Stimulated activated CD8-positive, alpha-beta memory T cell treated with anti-CD3 and anti-CD28 coated beads, Interleukin-7, amount 100 ng/mL, for 1 hour (primary cell): ENCODE measurements at places on chromosomes 4 and X.

- no peak for DNase-seq
Measured at GRCh38 chr4:10722957-10723356, 38.4 kb upstream of the CLNK start.

DNA sequence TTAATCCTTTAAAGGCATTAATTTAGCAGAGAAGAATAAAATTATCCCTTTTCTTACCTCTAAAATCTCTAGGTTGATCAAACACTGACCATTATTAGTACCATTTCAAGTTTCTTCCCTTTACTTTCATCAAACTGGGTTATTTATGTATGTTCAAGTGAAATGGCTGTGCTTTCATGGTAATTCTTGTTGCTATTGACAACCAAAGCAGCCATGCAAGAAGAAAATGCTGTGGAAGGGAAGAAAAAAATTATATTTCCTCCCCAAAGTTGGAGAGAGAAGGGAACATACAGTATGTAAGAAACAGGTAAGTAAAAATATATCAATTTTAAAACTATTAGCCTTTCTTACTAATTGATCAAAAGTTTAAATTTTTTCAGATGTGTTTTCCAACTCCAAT, 16.2 kb downstream of the NPNT start:
- no peak for DNase-seq

GRCh38 chrX:23637187-23637586, 30.1 kb upstream of the PRDX4 start:
- DNase-seq = no peak

DNA sequence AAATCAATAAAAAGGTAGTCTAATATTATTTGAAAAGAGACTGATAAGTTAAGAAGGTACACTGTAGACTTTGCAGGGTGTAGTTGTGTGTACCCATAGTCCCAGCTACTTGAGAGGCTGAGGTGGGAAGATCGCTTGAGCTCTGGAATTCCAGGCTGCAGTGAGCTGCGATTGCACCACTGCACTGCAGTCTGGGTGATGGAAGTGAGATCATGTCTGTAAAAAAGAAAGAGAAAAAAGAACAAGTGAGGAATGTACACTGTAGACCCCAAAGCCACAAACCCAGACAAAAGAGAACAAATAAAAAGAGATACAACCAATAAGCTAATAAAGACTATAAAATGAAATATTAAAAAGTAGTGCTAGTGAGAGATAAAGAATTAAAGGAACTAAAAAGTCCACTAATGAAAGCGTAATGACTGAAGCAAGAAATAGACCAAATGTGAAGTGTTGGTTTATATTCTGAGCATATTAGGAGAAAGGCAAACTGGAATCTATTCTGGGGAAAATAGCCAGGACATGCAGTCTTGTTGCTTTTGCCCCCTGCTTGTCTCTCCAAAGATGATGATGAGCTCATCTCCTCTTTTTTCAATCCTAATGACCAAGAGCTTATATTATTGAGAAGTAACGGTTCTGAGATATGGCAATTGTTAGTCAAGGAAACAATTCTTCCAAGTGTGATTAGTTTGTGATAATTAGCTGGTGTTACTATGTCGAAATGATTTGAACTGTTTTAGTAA, 19.1 kb downstream of the GSX2 start:
- no peak for DNase-seq

- DNase-seq = no peak
Measured at GRCh38 chr4:32562010-32562409, 1841.8 kb downstream of the PCDH7 start.

GRCh38 chrX:15546745-15547144, 46.1 kb downstream of the BMX start:
- no peak for DNase-seq

DNA sequence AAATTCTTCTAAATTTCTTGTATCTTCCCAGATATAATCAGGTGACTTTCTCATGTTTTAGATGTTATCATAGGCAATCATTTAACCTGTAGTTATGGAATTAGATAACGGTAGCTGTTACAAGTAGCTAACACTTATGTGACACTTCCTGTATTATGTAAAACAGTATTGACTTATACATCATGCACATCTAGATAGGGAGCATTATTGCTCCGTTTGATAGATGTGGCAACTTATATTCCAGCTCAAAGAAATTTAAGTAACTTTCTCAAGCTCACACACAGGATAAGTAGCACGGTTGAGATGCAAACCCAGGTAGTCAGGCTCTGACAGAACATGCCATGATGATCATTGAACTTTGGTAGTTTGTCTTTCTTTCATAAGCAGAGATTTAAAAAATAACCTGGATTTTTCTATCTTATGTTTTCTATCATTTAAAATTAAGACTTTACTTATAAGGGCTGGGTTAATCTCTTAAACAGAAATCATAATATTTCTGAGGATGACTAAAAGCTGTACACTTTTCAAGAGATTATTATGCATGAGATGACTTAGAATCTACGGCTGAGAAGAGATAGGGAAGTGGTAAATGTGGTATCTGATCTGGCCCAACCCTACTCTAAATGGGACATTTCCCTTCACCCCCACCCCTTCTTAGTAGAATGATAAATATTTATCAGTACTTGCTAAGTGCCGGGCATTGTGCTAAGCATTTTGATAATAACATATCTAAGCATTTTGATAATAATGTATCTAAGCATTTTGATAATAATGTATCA, 69.1 kb upstream of the HPGD start:
- DNase-seq = no peak

- no peak for DNase-seq
Measured at GRCh38 chrX:134431894-134432293, 28.1 kb upstream of the HPRT1 start.

DNA sequence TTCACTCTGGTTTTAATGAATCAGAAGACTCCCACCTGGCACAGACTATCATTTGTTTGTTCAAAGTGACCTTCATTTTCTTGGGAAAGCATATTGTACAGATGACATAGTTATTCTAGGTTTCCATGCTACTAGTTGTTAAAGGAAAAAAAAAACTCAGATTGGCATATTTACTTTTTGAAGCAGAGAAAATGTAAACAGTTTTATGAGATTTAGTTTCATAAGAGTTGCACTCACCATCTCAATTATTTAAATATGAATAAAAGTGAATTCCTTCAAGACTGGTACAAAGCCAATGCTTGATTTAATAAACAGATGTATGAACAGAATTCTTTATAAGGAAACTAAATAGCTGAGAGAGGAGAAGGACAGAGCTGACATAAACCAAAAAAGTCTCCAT, 280.3 kb upstream of the UGT8 start:
- DNase-seq = no peak

- no peak for DNase-seq
Measured at GRCh38 chrX:111411983-111412382, at the start of gene DCX. DCX (minus strand) TSS chrX:111412192; CDS start chrX:111410398, 1,794 bp downstream.

DNA sequence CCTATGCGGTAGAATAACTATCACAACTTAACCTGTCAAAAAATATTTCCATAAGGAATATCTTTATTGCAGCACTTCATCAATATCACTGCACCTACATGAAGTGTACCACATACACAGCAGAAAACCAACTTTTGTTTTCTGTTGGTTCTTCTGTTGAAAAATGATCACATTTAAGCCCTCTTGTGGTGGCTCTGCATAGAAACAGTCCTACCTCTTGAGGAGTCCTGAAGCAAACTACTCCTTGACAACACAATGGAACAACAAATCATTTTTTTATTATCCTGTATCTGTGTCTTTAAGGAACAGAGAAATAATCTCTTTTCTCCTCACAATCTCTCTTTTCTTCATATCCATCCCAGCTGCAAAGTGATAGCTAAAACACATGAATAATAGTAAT, 39.8 kb upstream of the ATOH1 start:
- DNase-seq = no peak

DNA sequence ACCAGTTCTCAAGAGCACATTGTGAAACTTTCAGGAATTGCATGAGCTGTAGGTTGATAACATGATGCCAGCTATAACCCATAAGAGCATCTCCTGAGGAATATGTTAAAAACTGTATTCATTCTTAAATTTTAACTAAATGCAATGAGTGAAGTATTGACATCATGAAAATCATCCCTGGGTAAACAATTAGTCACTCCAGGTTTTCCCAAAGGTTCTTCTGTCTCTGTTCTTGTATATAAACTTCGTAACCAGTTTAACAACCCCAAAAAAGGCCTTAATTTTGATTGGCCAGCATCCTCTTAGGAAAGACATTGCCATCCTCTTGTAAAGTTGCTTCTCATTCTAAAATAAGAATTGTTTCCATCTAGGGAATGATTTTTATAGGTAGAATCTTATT, 80.4 kb downstream of the TET2 start:
- no peak for DNase-seq

- no peak for DNase-seq
Measured at GRCh38 chr4:133402616-133403015, 253.5 kb downstream of the PCDH10 start.

DNA sequence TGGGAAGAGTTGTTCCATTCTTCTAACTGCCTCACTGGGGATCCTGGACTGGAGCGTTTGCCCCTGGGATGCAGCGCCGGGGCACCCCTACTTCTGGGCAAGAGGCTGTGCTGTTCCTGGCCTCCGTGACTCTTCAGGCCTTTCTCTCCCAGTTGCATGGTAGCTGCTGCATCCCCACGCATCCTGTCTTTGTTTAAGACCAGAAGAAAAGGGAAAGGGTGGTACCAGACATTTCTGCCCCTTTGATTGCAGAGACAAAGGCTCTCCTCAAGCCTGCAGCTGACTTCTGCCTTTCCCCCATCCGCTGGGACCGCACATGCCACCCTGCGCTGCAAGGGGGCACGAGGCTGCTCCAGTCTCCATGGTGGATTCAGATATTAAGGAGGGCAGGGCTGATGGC, 70.4 kb downstream of the SHROOM2 start:
- DNase-seq = no peak

- DNase-seq = no peak
Measured at GRCh38 chr4:156829201-156829873, 142.3 kb downstream of the PDGFC start.

GRCh38 chrX:71619986-71620385, 1.7 kb upstream of the CXCR3 start:
- no peak for DNase-seq

DNA sequence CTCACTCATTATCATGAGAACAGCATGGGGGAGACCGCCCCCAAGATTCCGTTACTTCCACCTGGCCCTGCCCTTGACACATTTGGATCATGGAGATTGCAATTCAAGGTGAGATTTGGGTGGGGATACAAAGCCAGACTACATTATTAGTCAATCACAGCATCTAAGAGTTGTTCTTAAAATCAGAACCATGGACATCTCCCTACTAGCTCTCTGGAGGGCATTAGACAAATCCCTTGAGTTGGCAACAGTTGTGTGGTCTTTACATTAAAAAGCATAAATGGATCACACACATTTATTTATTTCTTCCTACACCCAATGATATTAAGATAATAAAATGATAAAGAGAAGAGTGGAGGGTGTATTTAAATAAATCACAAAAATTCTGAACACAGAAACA, 262.8 kb upstream of the VCX start:
- no peak for DNase-seq

DNA sequence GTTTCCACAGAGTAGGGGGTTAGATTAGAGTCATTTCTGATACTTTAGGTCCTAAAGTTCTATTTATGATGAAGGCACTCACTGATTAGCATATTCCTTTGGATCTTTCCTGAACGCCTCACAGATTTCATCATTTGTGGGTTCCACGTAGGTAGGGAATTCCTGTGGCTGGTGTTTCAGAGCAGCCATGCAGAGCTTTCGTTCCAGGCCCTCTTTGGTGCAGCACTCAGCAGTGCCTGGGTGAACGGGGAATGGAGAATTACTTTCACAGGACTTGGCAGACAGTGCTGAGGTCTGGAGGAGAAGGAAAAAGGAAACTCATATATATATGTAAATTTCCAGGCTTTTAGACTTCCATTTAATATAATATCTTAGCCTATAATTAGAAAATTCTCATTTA, 18.5 kb downstream of the GC start:
- no peak for DNase-seq

DNA sequence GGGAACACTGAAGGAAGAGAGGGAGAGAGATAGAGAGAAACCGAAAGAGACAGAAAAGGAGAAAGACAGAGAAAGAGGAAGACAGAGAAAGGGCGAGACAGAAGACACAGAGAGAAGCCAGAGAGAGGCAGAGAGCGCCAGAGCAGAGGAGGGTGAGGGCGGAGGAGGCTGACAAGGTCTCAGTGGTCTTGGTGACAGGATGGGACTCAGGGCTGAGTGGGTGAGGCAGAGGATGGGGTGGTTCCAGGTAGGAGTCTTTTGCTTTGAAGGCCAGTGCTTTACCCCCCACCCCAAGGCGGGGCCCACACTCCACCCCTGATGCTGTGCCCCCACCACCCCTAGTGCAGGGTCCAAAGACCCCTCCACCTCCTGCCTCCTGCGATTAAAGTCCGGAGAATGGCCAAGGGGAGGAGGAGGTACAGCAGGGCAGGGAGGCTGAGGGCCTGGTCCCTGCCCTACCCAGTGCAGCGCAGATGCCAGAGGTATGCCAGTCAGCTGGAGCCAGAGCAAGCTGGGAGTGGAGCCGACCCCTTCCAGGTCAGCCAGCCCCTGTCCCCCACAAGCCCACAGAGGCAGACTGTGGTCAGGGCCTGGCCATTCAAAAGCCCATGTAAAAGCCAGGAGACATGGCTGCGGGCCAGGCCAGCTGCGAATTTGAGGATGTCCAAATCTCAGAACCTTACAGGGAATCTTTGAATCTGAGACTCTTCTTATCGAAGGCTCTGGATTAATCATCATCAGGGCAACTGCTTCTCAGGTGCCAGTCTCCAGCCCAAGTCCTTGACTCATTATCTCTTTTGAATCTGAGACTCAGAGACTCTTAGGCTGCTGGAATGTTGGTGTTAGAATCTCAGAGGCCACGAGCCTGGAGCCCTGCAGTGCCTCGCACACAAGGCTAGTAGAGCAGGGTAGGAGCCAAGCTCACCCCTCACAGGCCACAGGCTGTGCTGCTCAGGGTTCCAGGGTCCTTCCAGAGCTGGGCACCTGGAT, 758 bp downstream of the IQSEC2 start:
- DNase-seq = no peak

DNA sequence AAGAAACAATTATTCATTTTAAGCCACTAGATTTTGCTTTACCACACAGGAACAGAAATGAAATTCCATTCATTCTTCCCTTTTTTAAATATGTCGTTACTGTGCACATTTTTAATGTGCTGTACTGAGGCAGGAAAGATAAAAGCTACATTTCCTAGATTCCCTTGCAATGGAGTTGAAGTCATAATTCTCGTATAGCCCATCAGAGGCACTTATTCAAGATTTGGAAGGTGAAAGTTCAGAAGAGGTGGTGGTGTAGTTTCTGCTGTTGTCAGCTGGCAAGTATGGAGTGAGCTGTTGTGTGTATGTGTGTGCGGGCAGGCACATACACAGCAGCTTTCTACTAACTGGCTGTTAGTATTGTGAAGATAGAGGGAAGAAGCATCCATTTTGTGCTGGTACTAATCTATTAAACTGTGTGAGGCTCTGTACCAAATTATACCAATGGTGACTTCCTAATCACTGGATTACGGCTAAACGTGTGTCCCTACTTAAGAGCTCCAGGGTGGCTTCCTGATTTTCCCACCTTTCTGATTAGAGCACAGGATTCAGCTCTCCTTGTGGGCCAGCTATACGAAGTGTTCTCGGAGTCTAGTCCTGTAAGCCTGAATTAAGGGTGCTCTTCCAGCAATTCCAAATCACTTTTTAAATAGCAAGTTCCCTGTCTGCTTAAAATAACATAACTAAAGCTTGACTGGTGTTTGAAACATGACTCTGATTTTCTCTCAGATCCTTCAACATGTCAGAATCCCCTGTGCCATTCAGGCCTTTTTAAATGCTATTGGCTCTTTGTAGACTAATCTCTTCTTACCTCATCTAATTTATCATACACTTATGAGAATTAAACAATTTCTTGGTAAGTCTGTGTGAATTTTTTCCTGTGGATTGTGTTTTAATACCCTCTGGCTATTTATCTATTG, 43.8 kb downstream of the PDS5A start:
- DNase-seq = no peak
